ENCODE measurements at places on chromosomes 5 and 9.

DNA sequence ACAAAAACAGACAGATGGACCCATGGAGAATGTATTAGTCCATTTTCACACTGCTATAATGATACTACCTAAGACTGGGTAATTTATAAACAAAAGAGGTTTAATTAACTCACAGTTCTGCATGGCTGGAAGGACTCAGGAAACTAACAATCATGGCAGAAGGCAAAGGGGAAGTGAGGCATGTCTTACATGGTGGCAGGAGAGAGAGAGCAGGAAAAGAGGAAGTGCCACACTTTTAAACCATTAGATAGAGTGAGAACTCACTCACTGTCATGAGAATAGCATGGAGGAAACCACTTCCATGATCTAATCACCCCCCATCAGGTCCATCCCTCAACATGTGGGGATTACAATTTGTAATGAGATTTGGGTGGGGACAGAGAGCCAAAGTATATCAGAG lies 808.9 kb downstream of the CDH12 start:
- no peak for DNase-seq

DNA sequence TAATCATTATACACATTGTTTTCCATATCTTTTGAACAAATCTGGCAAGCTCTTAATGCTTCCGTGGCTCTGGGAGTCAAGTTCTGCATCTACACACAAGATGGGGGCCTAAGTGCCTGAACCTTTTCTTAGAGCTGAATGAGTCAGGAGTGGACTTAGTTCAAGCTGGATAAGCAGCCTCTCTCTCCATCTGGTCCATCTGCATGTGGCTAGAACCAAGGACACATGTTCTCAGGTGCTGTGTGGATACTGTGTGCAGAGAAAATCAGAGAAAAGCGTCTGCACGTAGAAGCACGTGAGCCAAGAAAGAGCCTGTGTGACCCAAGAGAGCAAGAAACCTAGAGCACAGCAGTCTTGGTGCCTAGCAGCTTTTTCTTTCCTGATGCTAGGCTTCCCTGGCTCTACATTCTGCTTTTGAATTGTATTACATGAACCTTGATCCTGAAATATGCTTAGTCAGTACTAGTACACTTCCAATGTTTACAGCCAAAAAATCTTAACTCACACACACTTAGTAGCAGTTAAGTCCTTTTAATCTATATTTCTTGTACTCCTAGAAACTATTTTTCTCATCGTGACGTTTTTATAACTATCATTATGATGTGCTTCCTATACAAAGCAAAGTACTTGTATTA lies 1798.9 kb downstream of the MAT2B start:
- DNase-seq: no peak

GRCh38 chr5:110063640-110064602 lies 374.2 kb downstream of the MAN2A1 start:
- DNase-seq: no peak

- no peak for DNase-seq
Observed at GRCh38 chr5:68137511-68138140, 77.9 kb upstream of the PIK3R1 start.

GRCh38 chr5:95900383-95900958 lies 61.2 kb downstream of the ELL2 start:
- DNase-seq: no peak

- DNase-seq: no peak
Observed at GRCh38 chr5:167319243-167319642, 972.2 kb upstream of the WWC1 start.

- DNase-seq: no peak
Observed at GRCh38 chr9:15735083-15735857, 182.4 kb downstream of the CCDC171 start.

DNA sequence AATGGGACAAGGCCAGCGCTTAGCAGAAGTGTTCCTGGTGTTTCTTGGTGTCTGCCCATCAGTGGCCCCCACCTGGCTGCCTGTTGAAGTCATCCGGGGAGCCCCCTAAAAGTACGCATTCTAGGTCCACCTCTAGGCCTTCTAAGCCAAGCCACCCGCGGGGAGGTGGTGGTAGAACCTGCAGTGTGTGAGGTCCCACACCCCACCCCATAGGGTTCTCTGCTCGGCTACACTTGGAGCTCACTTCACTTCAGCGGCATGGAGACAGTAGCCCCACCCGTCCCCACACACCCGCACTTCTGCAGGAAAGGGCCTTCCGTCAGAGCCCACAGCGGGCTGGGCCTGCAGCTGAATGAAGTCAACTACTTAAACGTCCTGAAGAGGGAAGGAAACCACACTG lies 29.6 kb upstream of the FCN2 start:
- no peak for DNase-seq

- DNase-seq: no peak
Observed at GRCh38 chr9:100071271-100071670, 27.5 kb downstream of the ERP44 start.

GRCh38 chr9:37209431-37210386 lies 89.3 kb downstream of the ZCCHC7 start:
- DNase-seq: no peak

GRCh38 chr9:134932606-134933005 lies 14.9 kb upstream of the FCN1 start:
- no peak for DNase-seq

DNA sequence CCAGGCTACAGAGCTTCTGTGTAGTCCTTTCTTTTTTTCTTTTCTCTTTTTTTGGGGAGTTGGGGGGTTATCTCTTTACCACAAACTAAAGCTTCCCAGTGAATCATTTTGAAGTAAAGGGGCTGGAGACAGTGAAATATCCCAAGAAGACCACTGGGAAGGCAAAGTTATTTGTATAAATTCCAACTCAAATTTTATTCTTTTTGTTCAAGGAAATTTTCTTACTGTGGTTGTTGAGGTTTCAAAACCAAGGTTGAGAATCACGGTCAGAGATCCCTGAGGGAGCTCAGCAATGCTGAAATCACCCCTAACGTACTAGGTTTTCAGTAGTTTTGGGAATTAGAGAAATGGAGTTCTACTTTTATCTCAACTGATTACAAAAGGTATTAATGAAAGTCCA lies 175.7 kb downstream of the ARHGEF28 start:
- no peak for DNase-seq

GRCh38 chr9:120391691-120392090 lies 188.3 kb downstream of the CDK5RAP2 start:
- no peak for DNase-seq

DNA sequence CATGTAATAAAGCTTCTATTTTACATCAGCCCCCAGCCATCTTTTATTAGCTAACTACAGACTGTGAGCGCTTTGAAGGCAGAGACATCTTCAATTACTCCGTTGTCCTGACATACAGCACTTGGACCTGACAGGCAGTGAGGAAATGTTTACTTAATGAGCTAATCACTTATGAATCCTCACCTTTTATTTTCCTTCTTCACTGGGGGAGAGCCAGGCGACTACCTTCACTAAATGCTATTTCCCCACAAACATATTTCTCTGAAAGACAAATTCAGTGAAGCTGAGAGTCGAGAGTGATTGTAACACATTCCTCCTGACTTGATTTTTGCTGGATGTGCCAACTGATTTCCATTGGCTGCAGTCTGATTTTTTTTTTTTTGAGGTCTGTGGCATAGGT lies 192.1 kb upstream of the CLINT1 start:
- DNase-seq: no peak

GRCh38 chr5:156704139-156704538 lies 146.0 kb upstream of the PPP1R2B start:
- DNase-seq: no peak

GRCh38 chr5:132253008-132253441 lies 4.5 kb upstream of the PDLIM4 start:
- DNase-seq: no peak

GRCh38 chr5:72386639-72387038 lies 66.5 kb downstream of the PTCD2 start:
- no peak for DNase-seq

- DNase-seq: no peak
Observed at GRCh38 chr9:22986556-22986955, 539.9 kb downstream of the DMRTA1 start.

DNA sequence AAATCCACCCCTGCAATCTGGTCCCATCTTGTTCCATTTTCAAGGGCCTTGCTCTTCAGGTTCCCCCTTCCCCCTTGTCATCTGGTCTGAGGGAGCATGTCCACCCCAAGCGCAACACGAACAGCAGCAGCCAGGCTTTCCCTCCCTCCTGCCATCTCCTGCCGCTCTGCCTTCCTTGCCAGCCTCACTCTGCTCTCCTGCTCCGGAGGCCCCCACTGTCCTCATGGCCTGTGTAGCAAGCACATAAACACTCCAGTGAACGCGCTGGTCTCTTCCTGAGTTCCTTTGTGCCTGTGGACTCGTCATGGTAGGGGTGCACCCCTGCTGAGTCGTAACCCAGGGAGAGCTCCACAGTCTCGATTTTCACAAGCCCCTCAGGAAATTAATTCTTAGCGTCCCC lies 29.9 kb downstream of the TENT4A start:
- no peak for DNase-seq

Measured in activated CD8-positive, alpha-beta memory T cell treated with anti-CD3 and anti-CD28 coated beads, Interleukin-2, amount 10 ng/mL, durations not matched to agents 7 days and 5 days (primary cell).